ENCODE measurements at places on chromosomes 6 and 20. TPM values are rescaled to one million over a fixed set of nuclear protein-coding genes. Genes with fewer than 3 reads are reported as not detected.

BTN1A1 gene
- total RNA-seq = not detected

NKAIN2 gene
- 130 TPM for total RNA-seq

ERVFRD-1 gene
- total RNA-seq = not detected

WASF1 gene
- 88.3 TPM for total RNA-seq

BCKDHB gene
- 19.8 TPM for total RNA-seq

SLC16A10 gene
- 13.6 TPM for total RNA-seq

ULBP2 gene
- total RNA-seq = 5.3 TPM

NHLRC1 gene
- 2.8 TPM for total RNA-seq

EYA4 gene
- 0.47 TPM for total RNA-seq

CFB gene
- total RNA-seq = 0.62 TPM
